ENCODE measurements at places on chromosomes 3 and 15.

GRCh38 chr15:58535894-58536293 is 104.1 kb downstream of the LIPC start:
- no peak for DNase-seq

DNA sequence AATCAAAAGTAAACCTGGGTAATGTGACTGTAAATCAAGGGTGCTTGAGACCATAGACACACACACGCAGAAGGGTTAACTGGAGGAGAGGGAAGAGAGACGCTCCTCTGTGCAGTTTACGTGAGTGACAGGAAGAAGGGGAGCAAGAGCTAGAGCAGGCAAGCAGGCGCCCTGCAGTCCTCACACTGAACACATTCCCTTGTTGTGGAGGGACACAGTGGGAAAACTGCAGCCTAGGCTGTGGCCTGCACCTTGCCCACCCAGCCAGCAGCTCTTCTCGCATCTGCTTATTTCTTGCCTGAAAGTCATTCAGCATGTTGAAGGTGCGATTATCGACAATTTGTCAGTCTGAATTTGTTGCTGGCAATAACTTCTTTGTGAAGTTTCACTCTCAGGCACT is 24.2 kb downstream of the SOX2 start:
- DNase-seq: no peak

DNA sequence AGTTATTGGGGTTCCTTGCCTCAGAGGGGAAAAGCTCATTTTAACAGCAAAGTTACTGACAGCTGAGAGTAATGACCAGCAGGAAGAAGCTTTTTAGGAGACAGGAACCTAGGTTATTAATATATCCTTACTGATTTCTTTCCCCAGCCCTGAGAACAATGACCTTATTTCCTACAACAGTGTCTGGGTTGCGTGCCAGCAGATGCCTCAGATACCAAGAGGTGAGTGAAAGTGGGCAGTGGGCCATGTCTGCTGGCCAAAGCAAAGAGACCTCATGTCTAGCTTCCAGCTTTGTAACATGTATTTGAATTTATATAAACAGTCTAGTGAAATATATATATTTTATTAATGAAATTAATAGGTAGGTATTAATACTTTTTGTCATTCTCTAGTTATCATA is 5.0 kb downstream of the CCNDBP1 start:
- no peak for DNase-seq

GRCh38 chr3:39919281-39919680 is 109.9 kb downstream of the MYRIP start:
- no peak for DNase-seq

GRCh38 chr3:31502803-31503221 is 29.9 kb upstream of the STT3B start:
- no peak for DNase-seq

All from KG1 (cell line).